ENCODE measurements at places on chromosomes 16 and 17.

GRCh38 chr16:79362300-79362970, 238.1 kb downstream of the MAF start:
- no peak for DNase-seq

DNA sequence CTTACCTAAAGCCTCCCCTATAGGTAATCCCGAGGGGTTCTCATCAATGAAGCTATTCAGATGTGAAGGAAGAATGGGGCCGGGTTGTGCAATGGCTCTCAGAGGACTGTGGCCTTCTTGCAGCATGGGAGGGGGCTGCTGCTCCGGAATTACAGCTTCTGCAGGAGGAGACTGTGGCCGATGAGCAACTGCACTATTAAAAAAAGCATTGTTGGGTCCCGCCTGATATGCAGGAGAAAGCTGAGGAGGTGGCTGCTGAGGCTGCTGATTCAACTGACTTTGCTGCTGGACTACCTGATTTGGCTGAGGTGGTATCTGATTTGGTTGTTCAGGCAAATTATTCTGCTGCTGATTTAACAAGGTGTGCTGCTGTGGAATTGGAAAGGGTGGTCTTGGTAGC, 64.8 kb downstream of the CACNG1 start:
- no peak for DNase-seq

GRCh38 chr16:54585094-54585997, 298.8 kb upstream of the IRX3 start:
- DNase-seq = no peak

DNA sequence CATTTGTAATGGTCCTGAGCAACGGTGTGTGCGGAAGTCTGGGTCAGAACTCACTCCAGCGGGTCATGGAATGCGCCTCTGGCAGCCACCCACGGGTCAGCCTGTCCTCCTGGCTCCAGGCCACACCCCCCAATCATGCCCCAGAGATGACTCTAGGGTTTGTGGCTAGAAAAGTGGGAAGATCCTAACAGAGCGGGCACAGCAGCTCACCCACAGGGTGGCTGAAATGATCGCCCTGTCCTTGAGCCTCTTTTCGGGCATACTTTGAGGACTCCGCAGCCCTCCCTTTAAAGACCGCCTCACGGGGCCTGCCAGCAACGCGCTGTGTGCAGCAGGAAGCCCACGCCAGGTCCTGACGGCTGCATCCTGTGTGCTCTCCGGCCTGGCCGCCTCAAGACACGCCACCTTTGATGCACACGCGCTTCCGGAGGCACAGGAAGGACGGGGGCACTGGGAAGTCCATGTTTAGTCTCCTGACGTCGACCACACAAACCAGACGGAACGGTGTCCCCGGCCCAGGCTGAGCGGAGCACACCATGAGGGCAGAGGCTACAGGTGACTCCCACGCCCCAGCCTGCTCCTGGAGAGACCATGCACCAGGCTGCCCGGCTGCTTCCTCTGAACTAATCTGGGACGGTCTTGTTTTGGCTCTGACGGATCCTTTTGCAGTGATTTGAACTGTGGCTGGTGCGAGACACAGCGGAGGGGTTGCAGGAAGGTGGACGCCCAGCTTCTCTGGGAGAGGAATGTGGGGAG, 92.9 kb downstream of the TBC1D16 start:
- no peak for DNase-seq

GRCh38 chr17:4499431-4500190, 930 bp downstream of the SPNS2 start:
- DNase-seq = no peak

DNA sequence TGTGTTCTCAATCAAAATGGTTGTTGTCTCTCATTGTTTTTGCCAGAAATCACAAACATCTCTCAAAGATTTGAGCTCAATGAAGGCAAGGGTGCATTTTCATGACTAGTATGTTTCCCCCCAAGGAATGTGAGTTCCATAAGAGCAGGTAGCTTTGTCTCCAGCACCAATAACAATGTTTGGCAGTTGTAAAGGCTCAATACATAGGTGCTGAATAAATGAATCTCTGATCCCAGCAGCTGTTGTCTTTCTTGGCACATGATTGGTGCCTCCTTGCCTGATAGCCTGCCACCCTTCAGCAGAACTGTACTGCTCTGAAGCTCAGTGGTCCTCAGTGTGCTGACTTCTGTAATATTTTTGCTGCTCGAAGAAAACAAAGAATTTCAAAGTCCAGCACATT, 103.1 kb upstream of the CDH11 start:
- DNase-seq = no peak

DNA sequence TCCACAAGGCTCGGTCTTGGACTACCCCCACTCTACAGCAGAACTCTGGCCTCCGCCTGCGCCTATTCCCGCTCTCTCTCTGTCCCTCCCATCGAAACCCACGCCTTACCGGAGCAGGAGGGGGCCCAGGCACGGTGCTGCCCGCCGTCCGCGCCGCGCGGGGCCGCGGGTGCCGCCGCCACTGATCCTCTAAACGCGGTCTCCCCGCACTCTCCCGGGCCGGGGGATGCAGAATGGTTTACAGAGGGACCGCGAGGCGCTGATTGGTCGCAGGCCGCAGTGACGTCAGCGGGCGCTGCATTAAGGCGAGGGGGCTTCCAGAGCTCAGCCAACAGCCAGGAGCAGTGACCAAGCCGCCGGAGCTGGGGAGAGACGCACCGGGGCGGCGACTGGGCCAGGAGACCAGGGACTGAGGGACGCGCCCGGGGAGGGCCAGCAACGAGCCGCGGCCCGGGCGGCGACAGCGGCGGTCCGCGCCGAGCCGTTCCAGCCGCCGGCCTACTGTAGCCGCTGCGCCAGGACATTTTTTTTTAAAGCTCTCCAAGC, 747 bp upstream of the LHX1 start:
- no peak for DNase-seq

DNA sequence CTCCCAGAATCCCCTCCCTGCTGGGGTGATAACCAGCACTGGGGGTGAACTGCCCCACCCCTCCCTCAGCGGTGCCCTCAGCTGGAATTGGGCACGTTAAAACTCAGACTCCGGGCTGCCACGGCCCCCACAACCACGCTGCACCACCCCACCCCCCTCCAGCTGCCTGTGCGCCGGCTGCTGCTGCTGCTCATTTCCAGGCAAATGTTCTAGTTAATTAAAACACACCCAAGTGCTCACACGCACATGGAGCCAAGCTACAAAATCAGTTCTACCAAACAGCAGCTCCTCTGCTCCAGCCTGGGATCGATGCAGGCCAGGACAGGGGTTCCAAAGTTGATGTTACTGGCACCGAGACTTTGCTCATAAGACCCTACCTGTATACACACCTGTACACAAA, 180.5 kb downstream of the ZNF423 start:
- no peak for DNase-seq

GRCh38 chr16:11250091-11250785, 5.8 kb downstream of the SOCS1 start:
- no peak for DNase-seq

GRCh38 chr17:5200360-5200759, 8.7 kb upstream of the ZNF594 start:
- no peak for DNase-seq

DNA sequence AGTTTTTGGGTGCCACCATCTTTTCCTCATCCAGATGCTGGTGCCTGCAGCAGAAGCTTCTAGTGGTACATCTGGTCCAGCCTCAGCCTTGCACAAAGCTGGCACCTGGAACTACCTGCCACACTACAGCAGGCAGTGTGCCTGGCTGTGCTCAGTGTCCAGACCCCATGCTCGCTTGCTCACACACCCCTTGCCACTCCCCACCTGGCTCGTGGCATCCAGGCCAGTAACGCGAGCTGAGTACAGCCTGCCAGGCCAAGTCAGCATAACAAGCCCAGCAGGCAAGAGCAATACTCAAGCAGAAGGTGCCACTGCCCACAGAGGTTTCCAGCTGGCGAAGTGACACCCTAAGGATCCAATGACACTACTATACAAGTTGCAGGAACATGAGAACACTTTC, 29.7 kb upstream of the KIF2B start:
- no peak for DNase-seq

DNA sequence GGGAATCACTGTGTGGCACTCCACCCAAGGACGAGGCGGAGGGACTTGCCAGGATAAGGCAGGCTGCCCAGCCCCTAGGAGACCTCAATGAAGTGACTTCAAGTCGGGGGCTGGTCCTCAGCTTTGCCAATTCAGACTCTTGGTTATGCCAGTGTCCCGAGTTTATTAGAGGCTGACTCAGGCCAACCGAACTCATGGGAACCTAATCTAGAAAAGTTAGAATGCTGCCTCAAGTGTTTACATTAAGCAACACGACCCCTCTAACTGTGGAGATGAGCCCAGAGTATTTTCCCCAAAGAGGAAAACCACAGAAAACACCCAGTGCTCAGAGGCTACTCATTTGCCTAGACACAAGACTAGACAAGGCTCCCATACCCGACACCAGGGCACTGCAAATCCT, 1.1 kb upstream of the TEKT3 start:
- no peak for DNase-seq

GRCh38 chr16:11164482-11165270, 91.3 kb downstream of the SOCS1 start:
- no peak for DNase-seq

GRCh38 chr16:85824161-85825135, 25.0 kb downstream of the COX4I1 start:
- DNase-seq = no peak

DNA sequence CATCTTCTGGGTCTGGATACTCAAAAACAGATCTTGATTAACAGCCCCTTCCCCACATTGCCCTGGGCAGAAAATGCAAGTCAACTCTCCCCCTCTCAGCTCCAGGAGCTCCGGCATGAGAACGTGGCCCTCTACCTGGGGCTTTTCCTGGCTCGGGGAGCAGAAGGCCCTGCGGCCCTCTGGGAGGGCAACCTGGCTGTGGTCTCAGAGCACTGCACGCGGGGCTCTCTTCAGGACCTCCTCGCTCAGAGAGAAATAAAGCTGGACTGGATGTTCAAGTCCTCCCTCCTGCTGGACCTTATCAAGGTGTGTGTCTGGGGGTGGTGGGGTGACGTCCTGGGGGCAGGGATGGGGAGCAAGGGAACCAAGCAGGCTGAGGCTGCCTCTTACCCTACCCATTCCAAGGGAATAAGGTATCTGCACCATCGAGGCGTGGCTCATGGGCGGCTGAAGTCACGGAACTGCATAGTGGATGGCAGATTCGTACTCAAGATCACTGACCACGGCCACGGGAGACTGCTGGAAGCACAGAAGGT, 9.7 kb downstream of the GUCY2D start:
- no peak for DNase-seq

- DNase-seq = no peak
These were observed 2.2 kb upstream of the EFTUD2 start for GRCh38 chr17:44901411-44901921.

- no peak for DNase-seq
These were observed 65.2 kb upstream of the CIBAR2 start for GRCh38 chr16:85177448-85177846.

- DNase-seq = no peak
These were observed 364.8 kb upstream of the RBFOX1 start for GRCh38 chr16:6967796-6968320.

DNA sequence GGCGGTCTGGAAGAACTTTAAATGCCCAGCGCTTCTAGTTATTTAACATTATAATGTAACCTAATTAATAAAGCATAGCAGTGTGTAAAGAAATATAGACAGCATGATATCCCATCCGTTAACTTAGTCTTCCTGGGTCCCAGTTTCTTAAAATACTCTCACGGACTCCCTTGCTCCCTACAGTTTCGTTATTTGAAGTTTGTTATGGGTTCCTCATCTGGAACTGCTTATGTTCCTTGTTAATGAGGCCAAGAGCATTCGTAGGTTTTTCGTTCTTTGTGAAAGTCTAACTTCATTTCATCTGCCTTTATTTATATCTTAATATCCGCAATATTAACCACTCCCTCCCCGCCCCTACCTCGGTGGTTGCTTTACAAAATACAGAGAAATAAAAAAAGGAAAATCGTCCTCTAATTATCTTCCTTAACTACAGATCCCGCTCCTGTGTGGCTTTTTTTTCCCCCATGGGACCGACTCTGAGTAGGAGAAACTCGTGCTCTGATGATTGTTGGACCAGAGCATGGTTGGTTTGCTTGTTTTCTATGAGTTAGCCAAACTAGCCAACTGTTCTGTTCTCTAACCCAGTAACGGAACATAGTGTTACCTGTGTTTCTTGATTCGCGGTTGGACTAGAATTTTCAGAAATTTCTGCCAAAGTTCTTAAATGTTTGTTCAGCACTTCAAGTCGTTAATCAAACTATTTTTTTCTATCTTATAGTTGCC, 863 bp downstream of the ADPRM start:
- DNase-seq = no peak

- DNase-seq = no peak
These were observed 9.0 kb downstream of the C17orf99 start for GRCh38 chr17:78154903-78155811.

DNA sequence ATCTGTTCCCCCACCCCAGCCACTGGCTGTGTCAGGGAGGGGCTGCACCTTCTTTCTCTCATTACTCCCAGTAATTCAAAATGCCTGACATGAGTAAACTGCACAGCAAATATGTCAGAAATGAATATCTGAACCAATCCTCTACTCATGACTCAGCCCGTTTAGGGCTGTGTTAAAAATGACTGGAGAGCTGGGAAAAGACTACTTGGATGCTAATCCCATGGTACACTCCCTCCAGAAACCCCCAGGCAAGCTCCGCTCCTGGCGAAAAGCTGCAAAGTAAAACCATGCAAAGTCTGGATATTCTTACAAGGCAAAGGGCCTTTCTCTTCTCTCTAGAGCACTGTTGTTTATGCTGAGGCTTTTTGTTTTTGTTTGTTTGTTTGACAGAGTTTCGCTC, 448.1 kb upstream of the DYNLRB2 start:
- no peak for DNase-seq

GRCh38 chr17:49489348-49489747, 5.7 kb upstream of the NGFR start:
- DNase-seq = no peak

DNA sequence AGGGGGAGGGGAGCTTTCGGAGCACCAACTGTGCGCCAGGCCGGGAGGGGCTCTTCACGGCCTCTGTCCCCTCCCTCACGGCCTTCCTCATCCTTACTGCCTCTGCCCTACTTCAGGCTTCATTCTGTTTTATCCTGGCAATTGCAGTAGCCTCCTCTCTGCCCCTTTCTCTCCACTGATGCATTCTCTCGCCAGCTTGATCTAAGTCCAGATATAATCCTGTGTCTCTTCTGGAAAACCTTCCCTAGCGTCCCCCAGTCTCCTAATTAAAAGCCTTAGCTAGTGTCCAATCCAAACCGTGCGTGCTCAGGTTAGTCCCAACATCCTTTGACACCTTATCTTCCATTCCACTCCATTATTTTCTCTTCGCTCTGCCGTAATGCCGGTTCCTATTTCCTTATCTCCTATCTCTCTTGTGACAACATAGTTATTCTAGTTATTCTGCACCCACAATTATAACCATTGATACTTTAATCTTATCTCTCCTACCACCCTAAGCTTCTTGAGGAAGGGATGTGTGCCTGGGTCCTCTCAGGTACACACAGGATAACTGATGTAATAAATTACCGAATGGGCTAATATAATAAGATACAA, 869 bp downstream of the ZNF48 start:
- no peak for DNase-seq
